Activated T-cell treated with anti-CD3 and anti-CD28 coated beads, Interleukin-2, amount 50 U/mL, for 72 hours (primary cell): ENCODE measurements at places on chromosomes 4 and X.

DNA sequence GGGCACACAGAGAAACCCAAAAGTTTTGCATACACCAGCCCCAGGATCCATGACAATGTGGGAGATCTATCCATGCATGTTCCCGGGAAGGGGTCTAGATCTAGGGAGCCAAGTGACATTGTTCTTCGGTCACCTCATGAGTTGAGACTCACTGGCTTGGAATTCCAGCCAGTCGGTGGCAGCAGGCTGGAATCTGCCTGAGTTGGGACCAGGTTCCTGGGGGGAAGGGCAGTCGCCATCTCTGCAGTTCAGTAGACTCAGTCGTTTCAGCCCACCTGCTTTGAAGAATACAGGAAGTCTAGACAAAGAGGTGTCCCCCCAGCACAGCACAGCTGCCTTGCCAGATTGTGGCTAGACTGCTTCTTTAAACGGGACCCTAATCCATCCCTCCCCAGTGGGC is 46.0 kb upstream of the PBDC1 start:
- DNase-seq: no peak

GRCh38 chrX:103687696-103688201 is 1.2 kb upstream of the MORF4L2 start:
- DNase-seq: peak; percentile 45

- no peak for DNase-seq
Measured at GRCh38 chr4:62156205-62156604, 956.1 kb downstream of the ADGRL3 start.

GRCh38 chr4:100708776-100709175 is 191.0 kb upstream of the EMCN start:
- DNase-seq: no peak

GRCh38 chr4:173507471-173508385 is 22.3 kb downstream of the HAND2 start:
- no peak for DNase-seq

DNA sequence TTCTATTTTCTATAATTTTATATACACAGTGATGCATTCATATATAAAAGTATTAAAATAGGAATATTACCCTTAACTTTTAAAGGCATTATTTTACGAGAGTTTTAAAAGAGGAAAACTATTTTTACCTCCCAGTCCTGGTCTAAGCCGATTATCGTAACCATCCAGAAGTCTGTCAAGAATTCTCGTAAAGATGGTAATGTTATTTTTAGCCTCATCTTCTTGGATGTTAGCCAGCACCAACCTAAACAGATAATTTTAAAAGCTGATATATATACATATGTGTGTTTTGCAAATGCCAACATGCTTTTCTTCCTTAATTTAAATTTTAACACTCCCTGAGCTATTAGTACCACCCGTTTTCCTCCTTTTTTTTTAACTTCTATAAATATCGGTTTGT is 4.0 kb downstream of the GABRA2 start:
- DNase-seq: no peak

DNA sequence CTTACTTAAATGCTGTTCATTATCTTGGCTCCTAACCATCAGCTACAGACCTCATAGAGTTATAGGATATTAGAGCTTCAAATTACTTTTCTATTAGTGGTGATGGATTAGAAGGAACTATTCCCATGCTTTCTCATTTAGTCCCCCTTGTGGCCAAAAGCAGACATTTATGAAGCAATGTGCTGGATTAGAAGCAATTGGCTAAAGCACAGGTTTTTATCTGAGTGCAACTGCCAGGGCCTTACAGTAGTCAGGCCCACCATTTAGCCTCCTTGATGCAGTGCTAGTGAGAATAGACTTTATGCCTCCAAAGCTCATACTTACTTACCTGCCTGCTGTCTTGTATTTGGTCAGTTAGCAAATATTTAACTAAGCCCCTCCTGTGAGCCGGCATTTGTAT is 93.0 kb downstream of the TSPAN7 start:
- DNase-seq: no peak

DNA sequence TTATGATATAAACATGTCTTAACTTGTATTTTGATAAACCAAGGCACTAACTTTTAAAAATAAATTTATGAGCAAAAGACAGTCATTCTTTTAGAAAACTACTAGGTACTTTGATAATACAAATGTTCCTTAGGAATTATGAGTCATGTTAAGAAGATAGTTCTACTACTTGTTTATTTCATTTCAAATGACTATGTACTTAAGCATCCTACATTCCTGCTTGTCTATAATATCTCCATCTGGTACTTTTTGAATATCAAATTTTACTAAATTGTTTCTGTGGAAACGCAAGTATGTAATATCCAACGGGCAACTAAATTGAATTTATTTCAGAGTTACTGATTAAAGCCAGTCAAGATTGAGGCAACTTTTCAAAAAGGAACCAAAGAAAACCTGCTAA is 61.8 kb downstream of the CAMK2D start:
- no peak for DNase-seq

DNA sequence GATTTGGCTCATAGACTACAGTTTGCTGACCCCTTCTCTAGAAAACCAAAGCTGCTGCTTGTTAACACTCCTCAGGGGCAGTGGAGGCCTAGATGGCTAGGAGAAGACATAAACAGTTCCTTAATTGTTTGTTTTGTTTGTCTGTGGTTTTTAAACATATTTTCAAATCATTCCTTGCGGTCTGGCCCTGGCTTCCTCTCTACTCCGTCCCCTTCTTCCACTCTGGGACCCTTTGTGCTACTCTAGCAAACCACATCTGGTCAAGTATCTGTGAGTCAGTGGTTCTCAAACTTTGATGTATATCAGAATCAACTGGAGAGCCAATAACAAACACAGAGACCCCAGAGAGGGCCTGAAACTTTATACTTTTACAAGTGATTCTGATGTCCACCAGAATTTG is 36.1 kb downstream of the FRMPD4 start:
- no peak for DNase-seq

GRCh38 chrX:16436348-16437188 is 213.4 kb upstream of the S100G start:
- DNase-seq: peak; percentile 75

DNA sequence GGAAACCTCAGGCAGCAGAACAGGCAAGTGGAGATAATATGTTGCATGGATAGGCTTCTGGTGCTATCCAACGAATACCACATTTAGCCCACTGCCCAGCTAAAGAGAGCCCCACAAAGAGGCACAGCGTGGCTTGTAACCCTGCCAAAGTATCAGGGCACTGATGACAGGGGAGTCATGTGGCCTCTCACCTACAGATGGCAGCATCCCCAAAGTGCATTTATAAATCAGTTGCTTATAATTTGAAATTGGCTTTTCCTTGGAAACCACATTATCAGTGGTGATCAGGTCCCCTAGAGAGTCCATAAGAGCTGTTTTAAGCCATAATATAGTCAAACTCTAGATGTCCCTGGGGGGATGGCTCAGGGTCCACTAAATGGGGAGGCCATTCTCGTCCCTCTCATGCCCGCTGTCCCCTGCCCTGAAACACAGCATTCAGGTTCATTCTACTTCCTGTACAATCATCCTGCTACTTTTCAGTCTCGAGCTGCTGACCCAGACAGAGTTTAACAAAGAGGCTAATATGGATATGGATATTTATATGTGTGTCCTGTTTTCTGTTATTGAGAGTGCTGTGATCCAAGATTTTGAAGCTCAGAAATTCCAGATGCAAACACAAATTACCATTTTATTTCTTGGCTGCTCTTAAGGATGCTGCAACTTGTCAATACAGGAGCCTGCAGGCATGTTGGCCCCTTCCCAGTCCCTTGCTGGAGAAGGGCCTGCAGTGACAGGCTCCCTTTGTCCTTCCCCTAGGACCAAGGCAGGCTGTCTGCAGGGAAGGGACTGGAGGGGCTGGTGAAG is 28.5 kb downstream of the SRPX start:
- DNase-seq: no peak

DNA sequence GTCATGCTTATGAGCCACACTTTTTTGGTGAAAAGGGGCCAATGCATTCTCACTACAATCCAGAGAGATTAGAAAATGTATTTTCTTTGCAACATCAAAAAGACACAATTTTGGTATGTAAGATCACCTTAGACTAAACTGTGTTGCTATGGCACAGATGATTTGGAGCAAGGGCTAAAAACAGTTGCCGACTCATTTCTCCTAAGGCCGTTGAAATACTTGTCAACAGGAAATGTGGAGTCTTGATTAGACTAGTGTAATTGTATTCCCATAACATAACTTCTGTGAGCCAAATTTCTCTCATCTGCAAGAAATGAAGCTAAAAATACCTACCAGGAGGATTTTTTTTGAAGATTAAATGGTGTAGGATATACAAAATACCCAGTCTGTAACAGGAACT is 2547.7 kb downstream of the ARAP2 start:
- DNase-seq: no peak

DNA sequence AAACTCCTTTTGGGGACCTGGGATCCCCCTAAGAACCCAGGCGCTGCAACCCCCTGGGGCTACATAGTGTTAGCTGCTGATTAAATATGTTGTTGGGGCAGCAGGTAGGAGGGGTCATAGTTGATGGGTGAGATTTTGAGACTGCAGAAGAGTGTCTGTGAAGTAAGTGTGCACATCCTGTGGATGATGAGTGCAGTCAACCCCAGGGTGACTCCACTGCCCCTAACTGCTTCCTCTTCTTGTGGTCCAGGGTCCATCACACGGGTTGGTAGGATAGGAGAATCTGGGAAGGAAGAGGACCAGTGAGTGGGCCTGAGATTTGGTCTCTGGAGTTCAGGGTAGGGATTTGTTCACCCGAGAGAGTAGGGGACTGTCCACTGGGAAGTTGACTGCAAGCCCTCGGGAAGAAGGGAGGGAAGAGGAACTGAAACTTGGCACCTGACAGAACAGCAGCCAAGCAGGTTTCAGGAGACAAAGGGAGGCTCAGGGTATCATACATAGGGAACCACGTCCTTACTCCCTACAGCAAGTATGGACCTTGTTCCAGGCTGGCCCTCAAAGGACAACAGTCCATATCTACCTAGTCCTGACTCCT is 8.5 kb downstream of the DLG3 start:
- no peak for DNase-seq

DNA sequence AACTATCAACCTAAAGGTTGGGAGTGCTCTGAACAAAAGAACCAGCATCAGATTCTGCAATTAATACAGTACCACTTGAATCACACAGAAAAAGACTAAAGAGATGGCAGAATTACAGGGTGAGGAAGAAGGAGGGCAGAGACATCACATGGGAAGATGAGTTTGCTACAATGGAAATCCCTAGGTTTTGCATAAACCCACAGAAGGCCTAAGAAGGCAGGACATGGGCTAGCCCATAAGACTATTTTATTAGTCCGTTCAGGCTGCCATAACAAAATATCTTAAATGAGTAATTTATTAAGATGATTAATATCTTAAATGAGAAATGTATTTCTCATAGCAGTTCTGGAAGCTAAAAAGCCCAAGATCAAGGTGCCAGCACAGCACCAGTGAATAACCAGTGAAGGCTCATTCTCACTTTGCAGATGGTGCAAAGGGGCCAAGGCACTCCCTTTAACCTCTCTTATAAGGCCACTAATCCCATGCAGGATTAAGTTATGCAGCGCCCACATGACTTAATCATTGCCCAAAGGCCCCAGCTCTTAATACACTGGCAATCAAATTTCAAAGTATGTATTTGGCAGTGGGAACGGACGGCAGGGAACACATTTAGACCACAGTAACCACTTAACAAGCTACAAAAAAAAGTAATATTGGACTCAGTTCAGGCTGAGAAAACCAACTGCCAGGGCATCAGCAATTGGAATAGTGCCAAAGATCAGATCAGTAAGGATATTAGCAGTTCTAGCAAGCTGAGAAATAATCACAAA is 47.6 kb upstream of the NEUROG2 start:
- DNase-seq: no peak

DNA sequence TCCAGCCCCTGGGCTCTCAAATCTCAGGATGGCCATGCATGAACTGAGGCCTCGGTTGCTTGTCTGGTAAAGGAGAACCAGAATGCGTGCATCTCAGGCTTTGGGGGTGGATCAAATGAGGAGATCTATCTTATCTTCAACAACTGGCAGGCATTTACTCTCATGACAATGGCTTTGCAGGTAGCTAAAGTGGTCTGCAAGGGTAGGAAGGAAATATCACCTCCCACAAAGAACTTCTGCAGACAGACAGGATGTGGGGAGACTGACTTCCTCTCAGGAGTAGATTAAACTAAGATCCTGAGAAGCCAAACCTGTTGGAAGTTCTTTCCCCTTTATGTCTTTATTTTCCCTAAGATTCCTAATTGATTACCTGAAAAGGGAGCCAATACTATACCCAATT is 7.8 kb downstream of the LDB2 start:
- no peak for DNase-seq

DNA sequence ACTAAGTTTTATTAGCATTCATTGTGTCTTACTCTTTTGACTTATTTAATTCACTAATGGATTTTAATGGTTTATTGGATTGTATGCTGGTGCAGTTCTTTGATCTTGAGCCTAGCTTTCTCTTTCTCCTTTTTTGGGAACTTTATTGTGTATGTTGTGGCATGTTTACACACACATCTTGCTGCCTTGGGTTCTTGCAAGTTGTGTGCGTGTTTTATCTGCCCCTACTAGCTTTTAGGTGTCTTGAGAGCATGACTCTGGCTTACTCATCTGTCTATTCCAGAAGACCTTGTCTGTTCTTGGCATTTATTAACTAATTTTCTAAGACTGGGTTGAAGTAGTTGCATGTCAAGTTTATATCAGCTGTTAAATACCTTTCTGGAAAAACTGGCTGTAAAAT is 2.7 kb downstream of the TMEM165 start:
- no peak for DNase-seq

- no peak for DNase-seq
Measured at GRCh38 chr4:152185786-152186550, 349.9 kb downstream of the FBXW7 start.

DNA sequence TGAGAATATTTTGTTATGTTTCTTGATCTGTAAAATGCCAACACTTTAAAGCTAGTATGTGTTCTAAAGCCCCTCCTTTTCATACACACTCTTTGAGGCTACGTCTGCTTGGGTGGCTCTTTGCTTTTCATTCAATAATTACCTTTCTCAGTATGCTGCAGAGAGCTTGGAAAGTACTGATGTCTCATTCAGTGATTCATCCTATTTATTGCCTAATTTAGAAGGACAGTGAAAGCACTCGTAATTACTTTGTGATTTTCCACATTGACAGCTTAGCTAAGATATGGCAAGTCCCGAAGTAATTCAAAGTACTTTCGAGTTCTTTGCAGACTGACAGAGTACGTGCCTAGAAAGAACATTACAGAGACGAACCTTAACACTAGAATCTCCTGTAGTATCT is 57.2 kb downstream of the BMP15 start:
- no peak for DNase-seq

- no peak for DNase-seq
Measured at GRCh38 chr4:81494031-81494431, 22.3 kb upstream of the RASGEF1B start.

GRCh38 chr4:34633241-34633640 is 1611.1 kb downstream of the ARAP2 start:
- no peak for DNase-seq

- peak; percentile 27 for DNase-seq
Measured at GRCh38 chr4:1290165-1290977, 680 bp downstream of the MAEA start.

DNA sequence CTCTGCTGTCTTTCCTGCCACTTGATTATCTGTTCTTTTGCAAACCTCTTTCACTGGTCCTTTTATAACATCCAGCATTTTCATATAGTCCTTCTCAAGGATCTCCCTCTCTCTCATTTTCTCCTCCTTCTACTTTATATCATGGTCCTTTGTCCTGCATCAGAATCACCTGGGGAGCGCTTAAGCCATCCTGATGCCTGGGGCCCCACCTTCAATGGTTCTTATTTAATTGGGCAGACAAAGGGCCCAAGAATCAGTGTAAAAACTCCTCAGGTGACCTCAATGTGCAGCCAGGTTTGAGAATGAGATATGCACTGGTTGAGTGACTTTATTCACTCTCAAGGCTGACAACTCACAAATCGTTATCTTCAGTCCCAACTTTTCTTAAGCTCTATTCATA is 283.9 kb downstream of the UNC5C start:
- DNase-seq: no peak
